ENCODE measurements at places on chromosomes 5 and 9.

GRCh38 chr5:42807722-42808447 lies 3.8 kb downstream of the SELENOP start:
- no peak for DNase-seq

DNA sequence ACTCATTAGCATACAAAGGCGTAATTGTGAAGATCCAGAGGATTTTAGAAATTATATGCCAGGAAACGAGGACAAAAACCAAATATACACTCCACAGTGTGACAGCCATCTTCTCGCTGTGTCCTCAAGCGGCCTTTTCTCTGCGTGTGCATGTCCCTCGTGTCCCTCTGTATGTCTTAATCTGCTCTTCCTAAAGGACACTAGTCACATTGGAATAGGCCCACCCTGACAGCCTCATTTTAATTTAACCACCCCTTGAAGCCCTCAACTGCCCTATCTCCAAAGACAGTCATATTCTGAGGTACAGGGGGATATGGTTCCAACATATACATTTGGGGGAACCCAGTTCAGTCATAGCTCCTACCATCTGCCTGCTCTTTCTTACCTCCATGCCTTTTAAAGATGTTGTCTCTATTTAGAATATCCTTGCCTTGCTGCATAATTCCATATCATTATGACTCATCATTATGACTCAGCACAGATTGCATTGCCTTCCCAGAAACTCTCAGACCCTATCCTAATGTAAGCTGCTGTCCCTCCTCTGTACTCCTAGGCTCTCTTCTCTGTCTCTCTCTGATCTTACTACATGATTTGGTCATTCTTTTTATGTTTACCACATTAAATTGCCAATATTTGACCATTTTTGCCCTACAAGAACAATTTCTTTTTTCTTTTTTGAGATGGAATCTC lies 210.9 kb downstream of the AOPEP start:
- DNase-seq: no peak

- DNase-seq: no peak
Measured at GRCh38 chr9:138077898-138078540, 200.4 kb downstream of the CACNA1B start.

GRCh38 chr5:132506094-132506692 lies 15.6 kb upstream of the IRF1 start:
- DNase-seq: no peak

GRCh38 chr9:6307551-6308096 lies 20.6 kb upstream of the TPD52L3 start:
- no peak for DNase-seq

DNA sequence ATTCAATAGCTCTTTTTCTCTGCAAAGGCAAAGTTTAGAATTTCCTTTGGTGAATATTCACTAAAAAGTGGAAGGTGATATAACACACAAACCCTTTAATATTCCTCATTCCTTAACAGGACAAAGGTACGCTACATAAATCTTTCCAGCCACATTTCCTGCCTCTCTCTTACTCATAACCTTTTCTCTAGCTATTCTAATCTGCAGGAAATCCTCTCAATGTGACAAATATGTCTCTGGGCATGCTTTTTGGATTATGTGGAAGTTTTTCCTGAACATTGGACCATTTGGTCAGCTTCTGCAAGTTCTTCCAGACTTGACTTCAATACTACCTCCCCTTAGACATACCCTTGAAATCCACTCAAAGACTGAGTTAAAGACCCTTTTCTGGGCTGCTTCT lies 186.3 kb upstream of the TUSC1 start:
- DNase-seq: no peak
